Activated effector memory CD4-positive, alpha-beta T cell treated with Interleukin-2 at 50 U/mL for 16 hours (primary cell): ENCODE measurements at places on chromosomes 16 and 17.

DNA sequence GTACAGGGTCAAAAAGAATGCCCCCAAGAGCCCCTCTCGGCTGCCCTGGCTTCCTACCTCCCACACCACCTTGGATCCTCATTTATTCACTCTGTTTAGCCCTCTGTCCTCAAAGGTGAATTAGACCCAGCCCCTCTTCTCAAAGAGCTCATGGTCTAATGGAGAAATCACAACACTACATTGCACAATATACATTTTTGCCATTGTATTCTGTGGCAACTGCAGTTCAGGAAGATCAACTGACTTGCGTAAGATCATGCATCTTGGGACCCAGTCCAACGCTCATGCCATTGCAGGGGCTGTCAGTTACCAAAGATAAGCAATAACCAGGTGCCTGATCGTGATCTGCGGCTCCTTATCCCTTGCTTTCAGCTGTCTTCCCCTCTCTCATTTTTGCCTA is 1.4 kb downstream of the KRT38 start:
- no peak for DNase-seq

DNA sequence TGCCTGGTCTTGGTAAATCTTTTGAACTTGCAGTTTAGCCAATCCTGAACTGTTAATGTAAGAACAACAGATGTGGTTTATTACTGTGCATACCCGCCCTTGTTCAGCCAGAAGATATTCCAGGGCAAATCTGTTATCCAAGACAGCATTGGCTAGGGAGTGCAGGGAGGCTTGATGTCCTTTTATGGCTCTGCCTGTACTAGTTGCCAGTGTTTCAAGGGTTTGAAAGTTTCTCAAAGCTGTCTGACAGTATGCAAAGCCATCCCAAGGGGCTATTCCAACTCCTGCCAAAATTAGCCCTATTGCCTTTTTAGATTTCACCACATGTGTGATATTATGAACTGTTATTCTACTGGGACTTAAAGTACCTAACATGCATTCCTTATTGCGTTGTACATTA is 30.1 kb downstream of the LCMT1 start:
- DNase-seq = no peak

- no peak for DNase-seq
Measured at GRCh38 chr17:27946513-27946912, 53.3 kb upstream of the LYRM9 start.

DNA sequence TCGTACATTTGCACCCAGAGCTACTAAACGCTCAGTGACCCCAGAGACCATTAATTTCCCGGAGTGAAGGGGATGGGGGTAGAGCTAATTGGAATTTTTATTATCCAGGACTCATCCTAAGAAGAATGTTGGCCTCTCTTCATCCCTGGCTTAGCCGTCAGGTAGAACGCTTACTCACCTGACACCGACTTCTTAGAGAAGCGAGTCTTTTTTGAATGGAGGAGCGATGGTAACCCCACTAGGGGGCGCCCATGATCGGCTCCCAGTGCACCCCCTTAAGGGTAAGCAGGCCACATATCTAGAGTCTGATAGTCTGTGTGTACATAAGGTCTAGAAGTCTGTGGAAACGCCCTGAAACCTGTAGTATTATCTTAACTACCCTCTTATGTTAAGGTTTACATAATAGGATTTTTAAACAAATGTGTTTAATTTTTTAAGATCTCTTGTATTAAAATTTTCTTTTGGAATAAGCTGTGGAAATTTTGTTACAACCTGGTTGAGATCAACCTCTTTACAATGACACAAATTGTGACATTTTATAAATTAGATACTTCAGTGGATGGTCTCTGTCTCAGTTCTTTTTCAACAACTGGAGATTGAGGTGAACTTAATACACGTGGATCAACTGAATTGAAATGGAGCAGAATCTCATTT is 229.8 kb downstream of the CPPED1 start:
- peak; percentile 24 for DNase-seq

- DNase-seq = peak; percentile 61
Measured at GRCh38 chr17:3557768-3558583, at the start of gene TRPV3. Gene TRPV3 (minus strand): TSS chr17:3557812. CDS start chr17:3554850, 2,962 bp downstream.

DNA sequence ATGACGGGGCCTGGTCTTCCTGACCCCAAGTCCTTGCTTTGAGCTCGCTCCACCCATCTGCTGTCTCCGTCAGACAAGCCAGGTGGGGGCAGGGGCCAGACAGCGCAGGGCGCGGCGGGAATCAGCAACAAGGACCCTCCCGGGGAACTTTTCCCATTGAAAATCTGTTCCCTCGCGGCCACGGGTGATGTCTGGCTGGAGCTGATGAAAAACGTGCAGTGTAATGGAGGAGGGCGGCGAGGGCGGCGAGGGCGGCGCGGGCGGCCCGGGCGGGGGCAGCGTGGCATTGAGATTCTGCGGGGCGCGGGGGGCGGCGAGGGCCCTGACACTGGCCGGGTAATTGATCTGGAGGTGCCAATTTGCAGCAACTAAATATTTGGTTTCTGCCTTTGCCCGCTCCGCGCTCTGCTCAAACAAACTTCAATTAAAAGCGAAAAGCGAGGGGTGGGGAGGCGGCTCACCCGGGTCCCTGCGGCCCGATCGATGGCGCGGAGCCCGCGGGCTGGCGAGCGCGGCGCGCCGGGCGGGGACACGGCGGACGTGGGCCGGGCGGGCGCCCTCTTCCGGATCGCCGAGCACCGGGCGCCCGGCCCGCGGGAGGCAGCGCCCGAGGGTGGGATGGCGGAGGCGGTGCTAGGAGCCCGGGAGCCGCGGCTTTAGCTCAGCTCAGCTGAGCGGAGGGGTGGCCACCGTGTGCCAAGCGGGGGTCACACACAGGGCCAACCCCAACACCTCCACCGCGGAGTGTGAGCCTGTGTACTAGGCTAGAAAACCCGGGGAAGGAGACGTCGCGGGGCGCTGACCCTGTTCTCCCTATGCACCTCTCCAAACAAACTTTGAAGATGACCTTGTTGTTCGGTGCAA is 32.4 kb downstream of the DCAKD start:
- peak; percentile 8 for DNase-seq

- DNase-seq = no peak
Measured at GRCh38 chr17:72416905-72417304, 296.1 kb downstream of the SOX9 start.

DNA sequence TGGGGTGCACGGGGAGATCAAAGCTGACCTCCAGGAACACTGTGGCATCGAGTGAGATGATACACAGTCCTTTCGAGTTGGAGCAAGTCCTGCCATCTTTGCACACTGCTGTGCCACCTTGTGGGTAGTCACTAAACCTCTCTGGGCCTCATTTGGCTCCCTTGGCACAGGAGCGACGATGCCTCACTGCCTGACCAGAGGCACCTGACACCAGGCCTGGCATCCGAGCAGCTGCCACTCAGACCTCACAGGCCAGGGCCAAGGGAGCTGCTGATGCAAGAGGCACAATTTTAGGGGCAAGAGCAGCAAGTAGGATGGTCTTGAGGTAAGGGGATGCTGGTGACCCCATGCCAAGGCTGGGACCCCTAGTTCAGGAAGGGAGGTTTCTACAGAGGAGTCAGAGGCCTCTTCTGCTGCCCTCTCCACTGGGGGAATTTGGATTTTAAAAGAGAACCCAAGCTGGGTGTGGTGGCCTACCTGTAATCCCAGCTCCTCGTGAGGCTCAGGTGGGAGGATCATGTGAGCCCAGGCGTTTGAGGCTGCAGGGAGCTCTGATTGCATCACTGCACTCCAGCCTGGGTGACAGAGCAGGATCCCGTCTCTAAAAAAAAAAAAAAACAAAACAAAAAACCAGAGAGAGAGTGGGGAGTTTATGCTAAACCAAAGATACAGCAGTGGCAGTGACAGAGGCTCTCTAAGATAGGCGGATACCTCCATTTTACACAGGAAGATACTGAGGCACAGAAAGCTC is 6.7 kb upstream of the ADGRG1 start:
- no peak for DNase-seq

- DNase-seq = no peak
Measured at GRCh38 chr16:55568207-55568606, 1.7 kb downstream of the CAPNS2 start.

DNA sequence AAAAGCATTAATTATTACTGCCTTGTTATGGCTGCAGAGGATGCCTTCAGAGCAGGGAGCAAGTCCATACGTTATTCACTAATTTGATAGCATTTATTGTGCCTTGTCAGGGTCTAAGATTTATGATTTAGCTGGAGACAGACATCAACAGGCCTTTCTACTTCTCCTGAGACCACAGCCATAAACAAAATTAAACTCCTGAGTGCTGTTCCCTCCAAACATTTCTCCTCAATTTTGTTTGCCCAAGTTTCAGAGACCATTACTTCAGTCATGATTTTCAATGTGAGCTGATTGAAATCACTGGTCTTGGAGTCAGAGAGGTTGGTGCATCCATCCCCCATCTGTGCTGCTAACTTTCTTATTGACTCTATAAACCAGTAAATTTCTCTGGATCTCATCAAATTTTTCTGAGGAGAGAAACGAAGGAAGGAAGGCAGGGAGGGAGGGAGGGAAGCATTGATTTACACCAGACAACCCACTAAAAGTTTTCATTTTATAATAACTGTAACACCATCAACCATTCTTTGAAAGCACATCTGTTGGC is 423.6 kb upstream of the CDH11 start:
- DNase-seq = no peak

- no peak for DNase-seq
Measured at GRCh38 chr17:55242476-55242875, 22.3 kb upstream of the HLF start.

GRCh38 chr17:2067048-2067561 is 12.2 kb downstream of the HIC1 start:
- DNase-seq = no peak

DNA sequence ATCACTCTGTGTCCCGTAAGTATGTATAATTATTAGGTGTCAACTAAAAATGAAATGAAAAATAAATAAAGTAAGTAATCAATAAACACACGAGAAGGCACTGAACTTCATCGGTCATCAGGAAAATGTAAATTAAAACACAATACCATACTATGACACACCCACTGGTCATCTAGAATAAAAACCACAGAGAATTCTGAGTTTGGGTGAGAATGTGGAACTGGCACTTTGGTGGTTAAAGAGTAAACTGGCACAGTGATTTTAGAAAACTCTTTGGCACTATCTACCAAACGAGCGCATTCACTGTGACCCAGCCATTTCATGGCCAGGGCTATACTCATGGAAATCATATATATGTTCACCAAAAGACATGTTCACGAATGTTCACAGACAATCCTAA is 98.2 kb downstream of the HS3ST3A1 start:
- DNase-seq = no peak

DNA sequence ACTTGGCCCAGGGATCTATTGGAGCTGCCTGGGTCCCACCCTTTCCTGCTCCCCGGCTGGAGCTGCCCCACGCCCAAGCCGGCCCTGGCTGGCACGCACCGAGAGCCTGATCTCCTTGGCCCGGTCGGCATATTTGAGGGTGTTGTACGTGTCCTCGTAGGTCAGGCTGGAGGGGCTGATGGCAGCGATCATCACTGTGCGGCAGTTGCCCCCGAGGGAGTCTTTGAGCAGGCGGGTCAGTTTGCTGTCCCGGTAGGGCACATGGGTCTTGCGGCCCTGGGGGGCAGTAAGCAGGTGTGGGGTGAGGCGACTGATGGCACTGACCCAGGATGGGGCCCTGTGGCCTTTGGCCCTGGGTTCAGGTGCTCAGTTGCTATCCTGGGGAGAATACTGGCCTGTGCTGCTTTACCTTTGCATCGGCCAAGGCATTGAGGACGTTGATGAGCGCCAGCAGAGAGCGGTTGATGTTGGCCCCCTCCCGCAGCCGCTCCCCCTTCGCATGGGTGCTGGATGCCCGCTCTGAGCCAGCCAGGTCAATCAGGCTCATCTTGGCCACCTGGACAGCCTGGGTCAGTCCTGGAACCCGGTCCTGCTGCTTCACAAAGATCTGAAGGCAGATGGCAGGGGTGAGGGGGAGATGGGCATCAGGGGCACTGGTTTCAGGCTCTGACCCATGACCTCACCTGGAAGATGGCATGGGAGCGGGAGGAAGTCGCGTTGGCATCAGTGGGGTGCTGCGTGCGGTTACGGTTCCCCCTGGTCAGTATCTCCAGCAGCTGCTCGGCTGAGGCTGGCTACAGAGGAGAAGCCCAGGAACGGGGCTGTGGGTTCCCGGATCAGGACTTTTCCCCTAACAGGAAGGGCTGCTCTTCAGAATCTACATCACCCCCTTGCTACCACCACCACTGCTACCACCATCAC is 13.5 kb downstream of the KIF18B start:
- DNase-seq = no peak

GRCh38 chr16:2973093-2973492 is 3.9 kb downstream of the PAQR4 start:
- no peak for DNase-seq

- no peak for DNase-seq
Measured at GRCh38 chr17:8728251-8728938, 16.2 kb downstream of the CCDC42 start.

DNA sequence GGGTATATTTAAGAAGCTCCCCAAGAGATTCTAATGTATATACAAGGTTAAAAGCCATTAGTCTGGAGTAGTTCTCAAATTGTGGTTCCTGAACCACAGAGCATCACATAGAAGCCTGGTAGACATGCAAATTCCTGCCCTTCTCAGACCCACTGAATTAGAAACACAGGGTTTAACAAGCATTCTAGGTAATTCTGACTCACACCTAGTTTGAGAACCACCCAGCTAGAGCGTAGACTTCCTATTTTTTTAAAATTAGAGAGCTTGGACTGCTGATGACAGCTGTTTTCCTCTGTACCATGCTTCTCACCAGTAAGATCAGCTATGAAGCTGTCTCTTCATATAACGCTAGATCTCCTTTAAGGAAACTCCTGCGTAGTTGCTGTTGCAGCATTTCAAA is 50.6 kb downstream of the HS3ST3B1 start:
- DNase-seq = no peak

GRCh38 chr17:43030137-43030767 is 5.2 kb downstream of the RND2 start:
- DNase-seq = no peak

- no peak for DNase-seq
Measured at GRCh38 chr17:41734139-41734948, at the start of gene HAP1. Gene HAP1 (minus strand): TSS chr17:41734643. CDS start chr17:41734634, 9 bp downstream.

DNA sequence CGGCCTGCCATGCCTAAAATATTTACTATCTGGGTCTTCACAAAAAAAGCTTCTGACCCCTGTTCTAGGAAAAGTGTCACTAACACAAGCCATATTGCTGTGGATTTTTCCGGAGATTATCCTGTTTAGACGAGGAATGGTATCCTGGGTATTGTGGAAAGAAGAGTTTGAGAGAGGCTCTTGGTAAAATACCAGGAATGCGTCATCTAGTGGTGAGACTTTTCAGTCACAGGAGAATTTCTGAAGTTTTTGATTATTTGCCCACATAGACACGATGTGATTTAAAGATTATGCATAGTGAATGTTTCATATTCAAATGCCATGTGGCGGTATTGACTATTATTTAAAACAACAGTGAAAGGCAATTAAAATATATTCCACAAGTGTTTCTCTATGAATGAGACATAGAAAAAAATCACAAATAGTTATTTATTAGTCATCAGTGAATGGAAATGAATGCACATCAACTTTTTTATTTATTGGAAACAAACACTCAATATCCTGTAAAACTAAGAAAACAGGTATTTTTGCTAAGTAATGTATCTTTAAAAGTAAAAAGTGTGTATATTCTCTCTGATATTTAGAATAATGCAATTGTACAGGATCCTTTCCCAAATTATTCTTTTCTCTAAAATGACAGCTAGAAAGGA is 7.8 kb downstream of the KRT28 start:
- DNase-seq = no peak
